ENCODE measurements at places on chromosomes 12 and 14. TPM values are rescaled to one million over a fixed set of nuclear protein-coding genes. Genes with fewer than 3 reads are reported as not detected.

The CIT gene
- total RNA-seq = under 0.01 TPM

GRCh38 chr12:104477510-104478390, 21.0 kb downstream of the CHST11 start:
- no peak overlapping the region for H3K4me3 ChIP-seq
- H3K4me1 ChIP-seq = no peaks in the 10 kb centered on the region
- no peaks in the 10 kb centered on the region for H3K27me3 ChIP-seq
- no peak overlapping the region for H3K27ac ChIP-seq

The KRT80 gene
- total RNA-seq = 1.1 TPM

DNA sequence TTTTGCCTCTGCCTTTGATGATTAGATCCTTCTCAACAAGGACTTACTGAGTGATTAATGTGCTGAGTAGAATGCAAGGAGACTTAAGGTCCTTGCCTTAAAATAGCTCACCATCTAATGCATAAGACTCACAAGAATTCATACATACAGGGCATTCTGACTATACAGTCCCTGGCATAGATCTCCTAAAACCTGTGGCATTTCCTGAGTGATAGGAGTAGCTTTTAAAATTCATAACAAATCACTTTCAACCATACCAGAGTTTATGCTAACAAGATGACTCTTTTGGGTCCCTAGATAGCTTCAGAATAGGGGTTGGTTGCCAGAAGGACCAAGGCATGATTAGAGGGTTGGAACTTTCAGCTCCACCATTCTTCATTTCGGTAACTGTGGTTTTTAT, 48.8 kb downstream of the STXBP6 start:
- H3K4me1 ChIP-seq = no peaks in the 10 kb centered on the region
- no peaks in the 10 kb centered on the region for H3K27me3 ChIP-seq
- peak overlapping the region; percentile 30 for H3K27ac ChIP-seq
- no peak for DNase-seq

The KRT78 gene
- total RNA-seq = not detected

DNA sequence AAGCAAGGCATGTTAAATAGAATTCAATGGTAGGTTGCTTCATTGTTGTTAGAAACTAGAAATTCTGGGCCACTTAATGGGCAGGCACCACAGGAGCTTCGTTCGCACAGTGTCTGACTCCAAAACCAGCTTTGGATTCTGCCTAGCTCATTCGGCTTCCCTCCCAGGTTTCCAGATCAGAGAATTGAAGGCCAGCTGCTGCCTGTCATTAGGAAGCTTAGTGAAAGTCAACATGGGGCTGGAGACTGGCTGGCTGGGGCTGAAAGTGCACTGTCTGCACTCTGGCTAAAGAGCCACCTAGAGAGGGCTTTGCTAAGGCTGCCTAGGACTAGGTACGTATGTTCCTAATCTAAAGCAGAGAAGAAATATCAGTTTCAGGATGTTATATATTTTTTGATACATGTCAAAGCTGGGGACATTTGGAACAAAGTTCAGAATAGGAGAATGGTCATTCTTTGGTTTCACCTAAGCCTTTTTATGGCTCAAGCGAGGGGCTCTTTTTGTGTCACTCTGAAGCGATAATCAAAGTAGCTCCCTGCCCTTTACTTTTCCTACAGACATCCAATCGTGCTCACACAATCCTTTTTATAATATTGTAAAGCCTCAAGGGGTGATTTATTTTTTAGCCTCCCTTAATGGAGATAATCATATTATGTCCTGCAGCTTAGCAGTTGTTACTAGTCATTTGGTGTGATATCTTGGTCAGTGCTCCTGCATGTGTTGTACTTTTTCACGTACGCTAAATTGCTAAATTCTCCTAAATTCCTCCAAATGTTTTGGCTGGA, 238.5 kb upstream of the NAV3 start:
- no peak overlapping the region for H3K4me3 ChIP-seq
- DNase-seq = no peak
- H3K4me1 ChIP-seq = no peaks in the 10 kb centered on the region
- H3K27me3 ChIP-seq = no peaks in the 10 kb centered on the region
- H3K27ac ChIP-seq = no peak overlapping the region
- no peaks in the 10 kb centered on the region for H3K36me3 ChIP-seq

DNA sequence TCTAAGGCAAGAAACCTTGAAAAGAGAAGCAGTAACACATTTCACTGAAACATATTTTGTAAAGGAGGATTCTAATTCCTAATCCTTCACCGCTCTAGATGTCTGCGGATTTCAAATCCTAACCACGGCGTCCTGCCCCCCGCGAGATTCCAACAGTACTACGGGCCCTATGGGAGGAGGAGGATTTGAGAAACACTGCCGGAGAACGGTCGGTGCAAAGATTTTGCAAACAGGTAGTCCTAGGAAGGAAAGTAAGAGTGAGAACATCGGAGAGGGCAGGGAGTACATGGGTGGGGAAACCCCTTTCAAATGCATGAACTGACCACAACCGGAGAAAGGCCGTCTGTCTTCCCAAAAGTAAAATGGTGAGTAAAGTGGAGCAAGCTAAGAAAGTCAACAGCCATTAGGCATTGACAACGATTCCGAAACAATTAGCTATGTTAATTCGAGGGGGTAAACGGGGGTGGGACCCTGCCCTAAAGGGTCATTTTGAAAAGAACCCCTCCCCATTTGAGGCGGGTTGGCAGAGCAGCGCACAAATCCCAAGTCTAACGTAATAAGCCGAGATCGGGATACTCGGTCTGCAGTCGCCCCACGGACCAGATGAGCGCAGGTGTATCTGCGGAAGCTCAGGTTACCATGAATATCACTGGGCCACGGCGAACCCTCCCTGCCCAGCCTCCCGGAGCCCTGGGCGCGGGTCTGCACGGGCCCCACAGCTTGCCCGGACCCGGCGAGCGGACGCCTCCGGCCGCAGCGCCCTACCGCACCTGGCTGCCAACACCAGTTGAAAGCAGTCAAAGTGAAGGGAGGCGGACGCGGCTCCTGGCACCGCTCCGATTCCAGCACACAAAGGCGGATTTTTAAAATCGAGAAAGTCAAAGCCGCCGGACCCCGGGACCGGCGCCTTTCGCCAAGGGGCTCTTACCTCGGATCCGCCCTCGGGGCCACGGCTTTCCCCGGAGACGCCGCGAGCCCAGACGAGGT, 662 bp downstream of the EPS8 start:
- no peaks in the 10 kb centered on the region for H3K36me3 ChIP-seq
- H3K4me3 ChIP-seq = peak overlapping the region; percentile 69
- no peaks in the 10 kb centered on the region for H3K27me3 ChIP-seq
- DNase-seq = peak; percentile 62
- H3K27ac ChIP-seq = peak overlapping the region; percentile 95

- H3K27ac ChIP-seq = no peak overlapping the region
- no peaks in the 10 kb centered on the region for H3K36me3 ChIP-seq
- no peaks in the 10 kb centered on the region for H3K27me3 ChIP-seq
- H3K4me3 ChIP-seq = no peak overlapping the region
- DNase-seq = no peak
Measured at GRCh38 chr14:26008290-26008689, 589.5 kb downstream of the NOVA1 start.

The LRCOL1 gene
- not detected for total RNA-seq

GRCh38 chr12:29499235-29499634, 1.7 kb upstream of the OVCH1 start:
- no peaks in the 10 kb centered on the region for H3K36me3 ChIP-seq
- no peak overlapping the region for H3K27ac ChIP-seq
- H3K27me3 ChIP-seq = no peaks in the 10 kb centered on the region

The TAS2R9 gene
- total RNA-seq = 0.28 TPM

- no peak overlapping the region for H3K27ac ChIP-seq
- H3K36me3 ChIP-seq = no peaks in the 10 kb centered on the region
- H3K4me1 ChIP-seq = peaks cover 7% of the 10 kb centered on the region
- no peak for DNase-seq
Measured at GRCh38 chr14:99681832-99682148, 2.3 kb upstream of the CYP46A1 start.

The HVCN1 gene
- total RNA-seq = 18.1 TPM

- peak overlapping the region; percentile 97 for H3K27ac ChIP-seq
- DNase-seq = no peak
- peaks cover 11% of the 10 kb centered on the region for H3K4me1 ChIP-seq
- H3K36me3 ChIP-seq = no peaks in the 10 kb centered on the region
- no peaks in the 10 kb centered on the region for H3K27me3 ChIP-seq
- peak overlapping the region; percentile 96 for H3K4me3 ChIP-seq
Measured at GRCh38 chr12:82357845-82358199, 365 bp downstream of the CCDC59 start.

DNA sequence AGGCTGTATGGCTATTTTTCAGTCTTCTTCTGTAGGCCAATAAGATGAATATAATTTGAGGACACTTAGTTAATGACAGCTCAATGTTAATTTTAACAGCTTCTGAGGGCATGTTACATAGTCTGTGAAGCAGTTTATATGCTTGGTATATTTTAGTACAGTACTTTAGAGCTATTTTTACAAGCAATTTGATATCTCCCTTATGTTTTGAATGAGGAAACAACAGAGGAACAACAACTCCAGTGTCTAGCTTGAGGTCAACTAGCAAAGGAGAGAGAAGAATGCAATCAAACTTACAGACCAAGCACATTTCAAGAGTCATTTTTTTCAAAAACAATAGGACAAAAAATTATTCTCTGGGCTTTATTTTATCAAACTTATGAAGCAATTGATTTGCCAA, 469.1 kb upstream of the DCN start:
- H3K27ac ChIP-seq = no peak overlapping the region
- no peaks in the 10 kb centered on the region for H3K4me1 ChIP-seq
- H3K27me3 ChIP-seq = no peaks in the 10 kb centered on the region
- H3K36me3 ChIP-seq = no peaks in the 10 kb centered on the region
- DNase-seq = no peak
- H3K4me3 ChIP-seq = no peak overlapping the region
